Stimulated activated CD4-positive, alpha-beta T cell treated with anti-CD3 and anti-CD28 coated beads, Interleukin-1b, Interleukin-23, amount 100 ng/mL, for 1 hour (primary cell): ENCODE measurements at places on chromosomes 5 and 9.

DNA sequence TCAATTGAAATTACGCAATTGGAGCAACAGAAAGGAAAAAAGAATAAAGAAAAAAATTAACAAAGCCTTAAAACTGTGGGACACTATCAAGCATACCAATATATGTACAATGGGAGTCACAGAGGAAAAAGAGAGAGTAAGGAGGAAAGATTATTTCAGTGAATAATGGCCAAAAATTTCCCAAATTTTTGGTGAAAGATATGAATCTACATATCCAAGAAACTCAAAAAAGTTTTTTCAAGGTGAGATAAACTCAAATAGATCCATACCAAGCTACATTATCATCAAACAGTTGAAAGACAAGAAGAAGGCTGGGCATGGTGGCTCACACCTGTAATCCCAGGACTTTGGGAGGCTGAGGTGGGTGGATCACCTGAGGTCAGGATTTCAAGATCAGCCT is 8.8 kb upstream of the BRD3 start:
- DNase-seq, result no peak

DNA sequence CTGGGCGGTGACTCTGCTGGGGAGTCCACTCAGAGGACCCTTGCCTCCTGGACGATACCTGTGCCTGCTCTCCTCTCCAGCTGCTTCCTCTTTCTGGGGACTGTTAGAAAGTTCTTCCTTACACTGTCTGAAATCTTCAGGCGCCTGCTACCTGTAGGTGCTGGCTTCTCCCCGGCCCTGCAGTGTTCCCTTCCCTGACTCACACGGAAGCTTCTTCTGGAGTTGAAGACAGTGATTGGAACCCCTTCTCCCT is 562 bp downstream of the GSN start:
- no peak for DNase-seq

- DNase-seq, result no peak
Measured at GRCh38 chr9:2210201-2210600, 195.1 kb downstream of the SMARCA2 start.

DNA sequence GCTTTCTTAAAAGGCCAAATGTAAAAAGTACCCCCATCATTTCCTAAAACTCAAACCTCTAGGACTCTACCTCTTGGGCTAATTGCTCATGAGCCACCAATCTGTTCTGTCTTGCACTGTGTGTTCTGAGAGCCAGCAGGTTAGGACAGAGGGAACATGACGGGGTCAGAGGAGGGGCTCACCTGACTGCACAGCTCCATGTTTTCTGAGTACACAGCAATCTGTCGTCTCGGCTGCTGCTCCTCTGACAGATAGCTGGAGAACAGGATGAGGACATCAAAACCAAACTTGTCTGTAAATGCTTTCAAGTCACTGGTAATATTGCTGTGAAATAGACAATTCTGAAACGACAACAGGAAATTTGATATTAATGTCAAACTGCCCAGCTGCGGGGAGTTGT is 50.9 kb upstream of the PCA3 start:
- no peak for DNase-seq

DNA sequence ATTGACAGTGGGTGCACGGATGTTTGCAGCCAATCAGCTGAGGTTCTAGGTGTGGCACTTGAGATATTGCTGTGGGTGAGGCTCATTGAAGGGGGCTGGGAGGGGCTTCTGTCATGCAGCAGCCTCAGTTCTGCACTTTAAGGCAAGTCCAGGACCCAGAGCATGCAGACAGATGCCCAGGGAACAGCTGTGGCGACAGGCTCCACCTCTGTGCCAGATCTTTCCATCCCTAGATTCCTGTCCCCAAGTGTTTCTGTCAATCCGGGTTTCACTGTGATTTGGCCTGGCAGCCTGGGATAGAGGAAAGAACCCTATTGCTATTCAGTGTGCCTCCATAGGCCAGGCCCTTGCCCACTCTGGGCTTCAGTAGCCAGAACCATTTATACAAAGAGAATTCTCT is 20.8 kb upstream of the CERCAM start:
- DNase-seq, result no peak

DNA sequence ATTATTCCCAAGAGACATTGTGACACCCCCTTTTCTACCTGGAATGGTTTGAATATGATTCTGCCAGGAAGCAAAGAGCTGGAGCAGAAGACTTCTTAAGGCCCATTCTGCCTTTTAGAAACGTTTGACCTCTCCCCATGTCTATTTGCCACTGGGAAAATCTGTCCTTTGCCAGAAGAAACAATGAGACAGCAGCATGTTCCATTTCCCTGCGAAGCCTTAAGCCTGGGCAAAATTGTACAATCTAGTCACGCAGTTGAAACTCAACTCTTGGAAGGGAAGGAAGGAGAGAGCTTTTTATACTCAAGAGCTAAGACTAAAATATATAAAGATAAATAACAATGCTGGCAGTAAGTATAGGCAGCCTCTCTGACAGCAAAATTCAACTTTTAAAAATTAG is 22.1 kb upstream of the SPOCK1 start:
- no peak for DNase-seq

GRCh38 chr9:28563291-28563934 is 990.1 kb upstream of the C9orf72 start:
- no peak for DNase-seq
